ENCODE measurements at places on chromosomes 16 and 17.

GRCh38 chr17:81961521-81962498, 823 bp upstream of the NOTUM start:
- DNase-seq: no peak

- DNase-seq: no peak
These were observed 27.5 kb downstream of the TBX4 start for GRCh38 chr17:61479493-61480413.

DNA sequence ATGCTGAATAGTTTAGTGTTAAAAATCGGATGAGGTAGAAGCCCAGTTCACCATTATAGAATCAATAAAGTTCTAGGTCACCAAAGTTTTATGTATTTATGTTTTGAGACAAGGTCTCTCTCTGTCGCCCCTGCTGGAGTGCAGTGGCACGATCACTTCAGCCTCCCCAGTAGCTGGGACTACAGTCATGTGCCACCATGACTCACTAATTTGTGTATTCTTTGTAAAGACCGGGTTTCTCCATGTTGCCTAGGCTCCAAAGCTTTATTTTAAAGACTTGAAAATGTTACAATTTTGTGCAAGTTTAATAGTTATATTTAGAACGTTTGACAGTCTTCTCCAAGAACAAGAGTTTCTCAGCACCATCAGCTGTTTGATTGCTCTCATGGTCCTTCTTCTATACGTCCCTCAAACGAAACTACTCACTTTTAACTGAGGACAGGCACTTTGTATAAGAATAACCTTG, 32.1 kb downstream of the NDE1 start:
- DNase-seq: no peak

DNA sequence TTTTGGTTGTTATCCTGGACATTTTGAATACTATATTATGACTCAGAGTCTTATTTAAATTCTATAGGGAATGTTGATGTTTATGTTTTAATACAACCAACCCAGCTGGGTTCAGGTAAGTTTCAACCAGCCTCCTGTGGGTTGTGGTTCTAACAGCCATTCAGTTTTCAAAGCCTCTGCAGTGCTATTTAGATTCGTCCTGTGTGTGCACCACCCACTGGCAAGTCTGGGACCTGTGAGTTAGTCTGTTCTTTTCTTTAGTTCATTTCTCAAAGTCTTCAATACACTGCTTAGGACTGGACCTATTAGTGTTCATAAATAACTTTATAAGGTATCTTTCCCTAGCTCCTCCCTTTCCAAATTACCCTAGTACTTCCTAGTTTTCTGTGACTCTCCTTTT, 170.6 kb downstream of the TMEM132E start:
- no peak for DNase-seq

DNA sequence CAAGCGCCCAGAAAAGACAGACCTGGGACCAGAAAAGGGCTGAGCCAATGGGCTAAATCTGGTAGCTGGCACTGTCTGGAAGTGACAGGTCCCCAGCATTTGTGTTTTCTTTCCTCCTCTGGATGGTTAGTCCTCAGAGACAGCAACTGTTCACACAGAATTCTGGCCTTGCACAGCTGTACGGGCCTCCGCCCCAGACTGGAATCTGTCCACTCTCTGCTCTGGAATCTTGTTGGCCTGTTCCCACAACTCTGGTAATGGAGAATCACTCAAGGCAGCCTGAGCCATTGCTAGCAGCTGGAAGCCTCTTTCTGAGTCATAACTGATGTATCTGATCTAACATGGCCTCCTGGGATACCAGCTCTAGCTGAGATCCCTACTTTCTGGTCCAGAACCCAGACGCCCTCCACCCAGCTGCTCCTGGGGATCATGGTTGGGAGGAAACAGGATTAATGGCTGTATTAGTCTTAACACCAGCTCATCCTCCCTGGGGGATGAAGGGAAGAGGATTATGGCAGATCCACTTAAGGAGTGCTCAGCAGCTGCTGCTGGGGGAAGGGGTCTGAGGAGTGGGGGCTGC, 9.1 kb downstream of the ZNF668 start:
- no peak for DNase-seq

GRCh38 chr16:19008245-19009169, 24.8 kb downstream of the TMC7 start:
- DNase-seq: no peak

Measured in bone marrow (tissue), 2 donors.